Progenitor cell of endocrine pancreas (in vitro differentiated cells): ENCODE measurements at places on chromosomes 2 and 18. TPM values are rescaled to one million over a fixed set of nuclear protein-coding genes. Genes with fewer than 3 reads are reported as not detected.

GRCh38 chr18:41798879-41799278, 156.2 kb upstream of the PIK3C3 start:
- H3K4me3 ChIP-seq, result no peak overlapping the region
- H3K36me3 ChIP-seq, result no peaks in the 10 kb centered on the region
- H3K27ac ChIP-seq, result no peak overlapping the region
- peaks cover 1% of the 10 kb centered on the region for H3K4me1 ChIP-seq
- no peaks in the 10 kb centered on the region for H3K27me3 ChIP-seq
- no peak for DNase-seq

DNA sequence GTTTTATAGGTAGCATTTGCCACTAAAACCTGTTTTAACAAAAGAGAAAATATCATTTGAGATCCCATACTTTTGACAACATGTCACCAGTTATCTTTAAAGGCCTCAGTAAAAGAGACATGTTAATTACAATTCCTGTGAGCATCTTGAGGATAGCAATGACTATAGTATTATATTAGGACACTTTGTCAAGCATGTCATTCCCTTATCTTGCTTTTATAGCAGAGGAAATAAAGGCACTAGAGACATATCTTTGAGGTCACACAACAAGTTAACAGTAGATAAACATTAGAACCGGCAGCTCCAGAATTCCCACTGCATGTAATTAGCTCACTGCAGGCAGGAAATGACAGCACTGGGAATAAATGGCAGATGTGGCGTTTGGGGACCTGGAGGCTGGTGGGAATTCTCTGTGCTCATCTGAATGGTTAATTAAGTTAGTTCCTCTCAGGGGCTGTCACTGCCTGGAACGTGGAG, 25.9 kb downstream of the LYPD6B start:
- H3K4me3 ChIP-seq, result no peak overlapping the region
- H3K4me1 ChIP-seq, result peaks cover 60% of the 10 kb centered on the region
- peak overlapping the region; percentile 94 for H3K27ac ChIP-seq
- H3K36me3 ChIP-seq, result peaks cover 10% of the 10 kb centered on the region
- no peaks in the 10 kb centered on the region for H3K27me3 ChIP-seq

TBC1D8 gene
- 32.6 and 34.8 TPM in 2 replicates for total RNA-seq

DNA sequence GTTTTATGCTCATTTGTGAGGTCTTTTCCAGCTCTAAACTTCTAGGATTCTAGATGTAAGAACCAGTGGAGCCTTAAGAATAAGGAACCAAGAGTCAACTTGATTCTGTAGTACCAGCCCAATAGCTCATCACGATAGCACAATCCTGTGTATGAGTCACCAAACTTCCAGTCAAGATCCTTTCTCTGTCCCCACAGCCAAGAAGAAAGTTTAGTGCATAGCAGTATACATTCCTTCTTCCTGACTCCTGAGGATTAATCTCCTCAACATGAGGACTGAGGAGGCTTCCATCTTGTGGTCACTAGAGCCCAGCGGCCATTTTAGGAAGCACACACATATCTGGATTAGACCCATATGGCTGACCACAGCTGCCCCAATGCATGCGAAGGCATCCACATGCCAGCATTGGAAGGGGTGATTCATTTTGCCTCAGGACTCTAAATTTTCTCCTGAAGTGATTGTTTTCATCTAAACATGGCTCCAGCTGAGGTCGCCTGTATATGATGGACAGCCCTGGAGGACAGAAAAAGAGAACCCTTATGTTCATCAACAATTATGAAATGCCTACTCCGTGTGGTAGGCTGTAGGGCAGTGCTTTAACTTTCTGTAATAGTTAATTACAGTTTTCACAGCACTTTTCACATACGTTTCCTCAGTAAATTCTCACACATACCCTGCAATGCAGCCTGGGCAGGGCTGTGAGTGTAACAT, 53.5 kb downstream of the RASGRP3 start:
- DNase-seq, result no peak
- no peaks in the 10 kb centered on the region for H3K4me1 ChIP-seq
- H3K36me3 ChIP-seq, result no peaks in the 10 kb centered on the region
- H3K27me3 ChIP-seq, result peaks cover 26% of the 10 kb centered on the region
- H3K27ac ChIP-seq, result no peak overlapping the region
- H3K4me3 ChIP-seq, result no peak overlapping the region

GRCh38 chr18:42752916-42753315, 362.6 kb downstream of the RIT2 start:
- no peaks in the 10 kb centered on the region for H3K36me3 ChIP-seq
- H3K4me3 ChIP-seq, result no peak overlapping the region
- no peaks in the 10 kb centered on the region for H3K4me1 ChIP-seq
- DNase-seq, result no peak

- no peak overlapping the region for H3K4me3 ChIP-seq
- H3K27ac ChIP-seq, result no peak overlapping the region
- no peak for DNase-seq
- peaks cover 2% of the 10 kb centered on the region for H3K27me3 ChIP-seq
- peaks cover 9% of the 10 kb centered on the region for H3K4me1 ChIP-seq
Observed at GRCh38 chr2:180520921-180521581, 459.4 kb upstream of the UBE2E3 start.

MBD1 gene
- total RNA-seq, result 89.6 and 96.0 TPM in 2 replicates

AMER3 gene
- total RNA-seq, result 6.4 and 7.0 TPM in 2 replicates

DNA sequence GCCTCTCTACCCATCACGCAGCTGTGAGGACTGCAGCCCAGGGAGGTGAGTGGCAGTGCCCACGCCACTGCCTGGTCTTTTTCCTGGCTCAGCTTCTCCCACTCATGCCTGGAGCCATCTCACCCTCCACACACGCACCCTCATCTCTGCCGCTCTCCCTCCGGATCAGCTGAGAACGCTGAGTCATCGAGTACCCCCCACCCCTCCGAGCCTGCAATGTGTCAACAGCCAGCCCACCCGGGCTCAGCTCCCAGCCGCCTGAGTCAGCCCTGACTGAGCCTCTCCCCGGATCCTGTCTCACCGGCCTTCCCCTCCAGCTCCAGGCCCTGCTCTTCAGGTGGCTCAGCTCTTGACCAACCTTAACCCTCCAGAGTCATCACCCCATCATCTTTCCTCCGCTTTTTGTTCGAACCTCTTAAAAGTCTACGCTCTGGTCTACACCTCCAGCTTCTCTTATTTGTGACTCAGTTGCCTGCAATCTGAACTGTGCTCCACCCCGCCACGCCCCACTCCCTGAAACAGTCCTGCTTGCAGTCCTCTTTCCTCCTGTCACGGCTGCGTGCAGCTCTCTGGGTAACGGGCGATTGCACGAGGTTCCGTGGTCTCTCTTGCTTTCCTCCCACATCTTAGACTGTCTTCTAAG, 94.4 kb upstream of the ASAP2 start:
- no peak overlapping the region for H3K4me3 ChIP-seq
- peak overlapping the region; percentile 51 for H3K27ac ChIP-seq
- H3K4me1 ChIP-seq, result peaks cover 22% of the 10 kb centered on the region
- H3K36me3 ChIP-seq, result no peaks in the 10 kb centered on the region
- no peak for DNase-seq
- peaks cover 13% of the 10 kb centered on the region for H3K27me3 ChIP-seq

DNA sequence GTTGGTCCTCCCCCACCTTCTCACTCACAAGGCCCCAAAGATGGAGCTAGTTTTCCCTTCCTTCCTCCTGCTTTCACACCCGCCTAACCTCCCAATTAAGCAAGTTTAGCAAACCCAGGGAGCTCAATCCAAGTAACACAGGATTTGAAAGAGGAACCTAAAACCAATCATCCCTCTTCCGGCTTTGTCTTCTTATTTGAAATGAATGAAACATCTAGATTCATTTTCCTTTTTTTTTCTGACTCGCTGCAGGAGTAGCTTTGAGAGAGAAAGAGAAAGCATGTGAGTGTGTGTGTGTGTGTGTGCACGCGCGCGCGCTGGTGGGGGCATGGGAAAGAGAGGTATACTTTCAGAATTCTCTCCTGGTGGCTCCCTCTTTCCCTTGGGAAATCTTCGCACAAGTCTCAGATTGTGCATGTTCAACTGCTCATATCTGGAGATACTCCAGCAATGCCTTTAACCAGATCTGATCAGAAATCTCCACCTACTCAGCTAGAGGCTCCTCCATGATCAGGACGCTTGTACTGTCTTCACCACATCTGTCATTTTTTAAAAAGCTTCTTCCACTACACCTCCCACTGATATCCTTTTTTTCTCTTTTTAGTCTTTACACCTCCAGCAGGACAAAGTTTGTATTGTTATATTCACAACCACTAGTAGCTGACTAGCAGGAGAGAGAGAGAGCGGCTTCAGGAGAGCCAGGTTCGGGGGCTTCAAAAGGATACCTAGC, 1.7 kb downstream of the SLC8A1 start:
- no peak for DNase-seq
- peak overlapping the region; percentile 83 for H3K4me3 ChIP-seq
- no peak overlapping the region for H3K27ac ChIP-seq

- no peak for DNase-seq
- no peaks in the 10 kb centered on the region for H3K4me1 ChIP-seq
- no peaks in the 10 kb centered on the region for H3K36me3 ChIP-seq
- H3K27me3 ChIP-seq, result no peaks in the 10 kb centered on the region
- no peak overlapping the region for H3K27ac ChIP-seq
- H3K4me3 ChIP-seq, result no peak overlapping the region
Observed at GRCh38 chr2:155633887-155634570, 698.5 kb downstream of the NR4A2 start.

- H3K4me3 ChIP-seq, result no peak overlapping the region
- H3K27me3 ChIP-seq, result no peaks in the 10 kb centered on the region
- no peak for DNase-seq
- no peaks in the 10 kb centered on the region for H3K36me3 ChIP-seq
- no peak overlapping the region for H3K27ac ChIP-seq
Observed at GRCh38 chr2:225600865-225601264, 201.4 kb downstream of the NYAP2 start.

- peaks cover 34% of the 10 kb centered on the region for H3K27me3 ChIP-seq
- peaks cover 29% of the 10 kb centered on the region for H3K4me1 ChIP-seq
- peak overlapping the region; percentile 92 for H3K27ac ChIP-seq
- no peak for DNase-seq
Observed at GRCh38 chr2:174004905-174005605, 39.9 kb upstream of the SP3 start.

CCDC74B gene
- 10.7 and 10.9 TPM in 2 replicates for total RNA-seq

TUBA4B gene
- total RNA-seq, result not detected in 2 replicates

TCF7L1 gene
- 57.2 and 62.7 TPM in 2 replicates for total RNA-seq

DNA sequence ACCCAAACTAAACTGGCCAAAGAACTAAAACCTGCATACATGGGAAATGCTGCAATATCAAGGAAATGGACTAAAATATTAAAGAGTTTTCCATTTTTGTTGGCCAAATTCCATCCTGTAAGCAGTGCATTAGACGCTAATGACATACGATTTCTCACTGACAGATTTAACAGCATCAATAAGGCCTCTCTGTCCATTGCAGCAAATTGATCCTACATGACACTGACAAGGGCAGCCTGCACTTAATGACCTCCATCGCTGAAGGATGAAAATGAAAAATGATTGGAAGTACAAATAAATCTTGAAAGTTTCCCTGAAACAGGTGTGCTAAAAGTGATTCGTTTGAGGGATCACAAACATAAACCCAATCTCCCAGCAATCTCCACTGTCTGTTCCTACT, 317.6 kb upstream of the KLHL14 start:
- H3K4me3 ChIP-seq, result no peak overlapping the region
- no peak for DNase-seq
- H3K36me3 ChIP-seq, result no peaks in the 10 kb centered on the region
- H3K27me3 ChIP-seq, result no peaks in the 10 kb centered on the region
- H3K4me1 ChIP-seq, result no peaks in the 10 kb centered on the region

- H3K27ac ChIP-seq, result no peak overlapping the region
- H3K4me1 ChIP-seq, result peaks cover 12% of the 10 kb centered on the region
- no peak for DNase-seq
- H3K36me3 ChIP-seq, result no peaks in the 10 kb centered on the region
Observed at GRCh38 chr18:58549814-58550339, 79.0 kb downstream of the ALPK2 start.

DNA sequence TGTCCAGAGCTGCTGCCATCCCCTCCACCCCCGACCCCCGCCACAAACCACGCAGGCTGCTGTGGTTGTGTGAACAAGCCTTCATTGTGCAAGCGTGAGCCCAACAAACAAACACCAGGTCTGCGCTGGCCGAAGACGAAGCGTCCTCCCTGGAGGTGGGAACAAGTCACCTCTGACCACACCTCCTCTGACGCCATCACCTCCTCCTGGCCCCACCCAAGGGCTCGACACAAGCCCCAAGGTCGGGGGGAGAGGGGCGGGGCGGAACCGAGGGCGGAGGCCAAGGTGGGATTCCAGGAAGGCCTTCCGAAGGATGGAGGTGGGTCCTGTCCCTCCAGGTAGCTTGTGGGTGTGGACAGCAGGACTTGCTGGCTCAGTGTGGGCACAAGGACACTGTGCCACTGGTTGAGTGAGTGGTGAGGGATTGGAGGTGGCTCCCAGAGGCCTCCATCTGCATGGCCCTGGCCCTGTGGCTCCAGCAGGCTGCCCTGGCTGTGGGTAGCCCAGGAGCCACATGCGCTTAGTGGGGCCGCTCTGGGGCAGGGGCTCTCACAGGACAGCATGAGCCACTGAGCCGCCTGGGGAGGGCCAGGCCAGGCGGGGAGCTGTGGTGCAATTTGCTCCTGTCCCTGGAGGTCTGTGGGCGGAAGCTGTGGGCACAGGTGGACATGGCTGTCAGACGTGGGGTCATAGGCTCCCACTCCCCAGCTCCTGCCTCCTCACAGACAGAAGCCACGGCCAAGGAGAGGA, 7.4 kb upstream of the GPR17 start:
- H3K27me3 ChIP-seq, result no peaks in the 10 kb centered on the region
- H3K27ac ChIP-seq, result peak overlapping the region; percentile 88
- H3K4me1 ChIP-seq, result peaks cover 5% of the 10 kb centered on the region
- no peaks in the 10 kb centered on the region for H3K36me3 ChIP-seq
- no peak overlapping the region for H3K4me3 ChIP-seq
- DNase-seq, result peak; percentile 35

RTKN gene
- total RNA-seq, result 121 and 129 TPM in 2 replicates

- peaks cover 3% of the 10 kb centered on the region for H3K27me3 ChIP-seq
- no peak overlapping the region for H3K27ac ChIP-seq
- H3K36me3 ChIP-seq, result no peaks in the 10 kb centered on the region
- no peak for DNase-seq
- no peak overlapping the region for H3K4me3 ChIP-seq
Observed at GRCh38 chr18:70421471-70422390, 132.9 kb downstream of the SOCS6 start.

WNT6 gene
- total RNA-seq, result 0.72 and 1.5 TPM in 2 replicates

DNA sequence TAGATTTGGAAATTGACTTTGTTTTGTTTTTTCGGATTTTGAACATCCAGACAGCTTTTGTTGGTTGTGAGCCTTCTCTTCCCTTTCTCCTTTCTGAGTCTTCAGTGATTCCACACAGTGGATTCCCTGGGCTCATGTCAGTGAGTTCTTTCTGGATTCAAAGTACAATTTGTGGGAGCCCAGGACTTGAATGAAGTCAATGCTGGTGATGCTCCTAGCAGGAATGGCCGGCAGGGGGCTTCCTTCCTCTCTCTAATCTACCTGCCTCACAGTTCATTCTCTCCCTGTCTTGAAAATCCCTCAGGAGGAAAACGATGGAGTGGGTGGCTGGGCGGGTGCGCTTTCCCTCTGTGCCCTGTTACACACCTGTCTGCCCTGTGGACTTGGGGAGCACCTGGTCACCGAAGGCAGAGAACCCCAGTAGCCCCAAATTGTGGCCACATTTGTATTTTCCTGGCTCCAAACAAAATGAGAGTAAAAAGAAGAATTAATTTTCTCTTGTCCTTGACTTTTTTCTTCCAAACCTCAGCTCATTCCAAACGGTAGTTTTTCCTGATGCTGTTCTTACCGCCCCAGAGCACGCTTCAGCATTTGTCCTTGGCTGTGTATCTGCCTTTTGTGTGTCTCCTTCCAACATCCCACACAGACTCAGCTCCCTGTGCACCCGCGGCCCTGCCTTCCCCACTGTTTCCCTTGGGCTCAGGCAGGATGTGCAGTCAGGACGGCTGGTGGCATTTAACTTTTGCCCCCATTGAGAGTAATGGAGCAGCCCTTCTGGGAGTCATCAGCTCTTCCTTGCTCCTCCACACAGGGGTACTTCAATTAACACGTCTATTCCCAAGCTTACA, 86.6 kb downstream of the MARCO start:
- H3K27ac ChIP-seq, result no peak overlapping the region
- H3K36me3 ChIP-seq, result no peaks in the 10 kb centered on the region
- no peaks in the 10 kb centered on the region for H3K4me1 ChIP-seq
- peak; percentile 33 for DNase-seq
